RWPE1 (cell line): ENCODE measurements at places on chromosomes 5 and 9.

DNA sequence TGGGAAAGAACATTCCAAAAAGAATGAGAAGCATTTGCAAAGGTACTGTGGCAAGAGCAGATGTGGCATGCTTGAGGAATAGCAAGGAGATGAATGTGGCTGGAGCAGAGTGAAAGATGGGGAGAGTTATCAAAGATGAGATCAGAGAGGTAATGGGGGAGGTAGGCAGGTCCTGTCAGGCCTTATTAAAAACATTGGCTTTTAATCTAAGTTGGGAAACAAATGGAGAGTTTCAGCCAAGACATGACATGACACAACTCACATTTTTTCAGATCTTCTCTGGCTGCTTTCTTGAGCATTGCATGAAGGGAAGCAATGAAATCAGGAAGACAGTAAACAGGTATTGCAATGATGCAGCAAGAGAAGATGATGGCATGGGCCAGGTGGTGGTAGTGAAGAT, 120.3 kb downstream of the MUSK start:
- no peak for DNase-seq

GRCh38 chr9:100445903-100446549, 19.1 kb downstream of the MSANTD3 start:
- DNase-seq: no peak

GRCh38 chr9:22342491-22343217, 104.0 kb upstream of the DMRTA1 start:
- peak; percentile 43 for DNase-seq

GRCh38 chr9:5449521-5450358, 602 bp upstream of the CD274 start:
- peak; percentile 9 for DNase-seq

- no peak for DNase-seq
Observed at GRCh38 chr9:119667163-119667562, 297.9 kb upstream of the BRINP1 start.

DNA sequence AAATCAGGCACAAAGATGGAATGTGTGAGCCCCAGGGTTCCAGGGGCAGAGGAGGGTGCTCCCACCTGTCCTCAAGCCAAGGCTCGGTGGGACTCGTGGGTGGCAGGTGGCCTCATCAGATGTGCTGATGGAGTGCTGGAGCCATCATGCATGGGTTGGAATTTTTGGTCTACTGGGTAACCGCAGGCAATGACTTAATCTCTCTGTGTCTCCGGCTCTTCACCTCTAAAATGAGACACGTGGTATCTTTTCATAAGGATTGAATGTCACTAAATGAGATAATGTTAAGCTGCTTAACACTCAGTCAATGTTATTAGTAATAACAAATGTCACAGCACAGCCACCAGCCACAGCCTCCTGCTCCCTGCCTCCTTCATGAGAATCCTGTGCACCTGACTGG, 245.5 kb downstream of the HSPA4 start:
- no peak for DNase-seq

DNA sequence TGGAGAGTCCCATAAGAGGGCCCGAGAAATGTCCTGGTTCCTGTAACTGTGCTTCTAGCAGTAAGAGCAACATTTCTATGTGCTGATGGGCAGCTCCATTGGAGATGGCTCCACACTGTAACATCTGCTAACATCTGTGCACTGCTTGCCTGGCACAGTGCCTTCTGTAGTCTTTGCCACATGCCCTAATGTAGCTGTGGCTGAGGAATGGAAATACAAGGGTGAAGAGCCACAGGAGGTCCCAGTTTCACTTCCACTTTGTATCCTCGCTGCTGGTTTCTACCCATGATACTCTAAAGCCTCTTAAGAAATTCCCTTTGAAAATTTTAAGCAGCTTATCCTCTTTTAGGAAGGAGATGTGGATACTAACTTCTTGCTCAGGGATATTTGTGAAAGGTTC, 97.4 kb downstream of the HOMER1 start:
- no peak for DNase-seq

- peak; percentile 51 for DNase-seq
Observed at GRCh38 chr5:14204785-14205321, 61.7 kb downstream of the TRIO start.

GRCh38 chr9:33197279-33198152, 30.4 kb upstream of the B4GALT1 start:
- DNase-seq: no peak

DNA sequence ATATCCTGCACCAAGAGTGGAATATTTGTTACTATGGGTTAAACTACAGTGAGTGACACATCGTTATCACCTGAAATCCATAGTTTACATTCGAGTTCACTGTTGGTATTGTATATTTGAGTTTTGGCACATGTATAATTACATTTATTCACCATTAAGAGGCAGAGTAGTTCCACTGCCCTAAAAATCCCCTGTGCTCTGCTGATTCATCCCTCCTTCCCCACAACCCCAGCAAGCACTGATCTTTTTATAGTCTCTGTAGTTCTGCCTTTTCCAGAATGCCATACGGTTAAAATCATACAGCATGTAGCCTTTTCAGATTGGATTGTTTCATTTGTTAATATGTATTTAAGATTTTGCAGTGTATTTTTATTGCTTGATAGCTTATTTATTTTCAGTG, 495.2 kb downstream of the DIRAS2 start:
- DNase-seq: no peak
